Hypothalamus (tissue), 51 donors: ENCODE measurements at places on chromosomes 2 and 18.

GRCh38 chr2:37904993-37905392 lies 20.1 kb upstream of the RMDN2 start:
- no peak for DNase-seq

DNA sequence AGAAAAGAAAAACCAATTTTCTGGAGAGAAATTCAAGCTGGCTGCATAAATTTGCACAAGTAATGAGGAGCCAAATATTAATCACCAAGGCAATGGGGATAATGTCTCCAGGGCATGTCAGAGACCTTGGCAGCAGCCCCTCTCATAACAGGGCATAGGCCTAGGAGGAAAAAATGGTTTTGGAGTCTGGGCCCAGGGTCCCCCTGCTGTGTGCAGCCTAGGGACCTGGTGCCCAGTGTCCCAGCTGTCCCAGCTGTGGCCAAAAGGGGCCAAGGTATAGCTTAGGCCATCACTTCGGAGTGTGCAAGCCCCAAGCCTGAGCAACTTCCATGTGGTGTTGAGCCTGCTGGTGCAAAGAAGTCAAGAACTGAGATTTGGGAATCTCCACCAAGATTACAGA lies 57.1 kb downstream of the SCN7A start:
- no peak for DNase-seq

DNA sequence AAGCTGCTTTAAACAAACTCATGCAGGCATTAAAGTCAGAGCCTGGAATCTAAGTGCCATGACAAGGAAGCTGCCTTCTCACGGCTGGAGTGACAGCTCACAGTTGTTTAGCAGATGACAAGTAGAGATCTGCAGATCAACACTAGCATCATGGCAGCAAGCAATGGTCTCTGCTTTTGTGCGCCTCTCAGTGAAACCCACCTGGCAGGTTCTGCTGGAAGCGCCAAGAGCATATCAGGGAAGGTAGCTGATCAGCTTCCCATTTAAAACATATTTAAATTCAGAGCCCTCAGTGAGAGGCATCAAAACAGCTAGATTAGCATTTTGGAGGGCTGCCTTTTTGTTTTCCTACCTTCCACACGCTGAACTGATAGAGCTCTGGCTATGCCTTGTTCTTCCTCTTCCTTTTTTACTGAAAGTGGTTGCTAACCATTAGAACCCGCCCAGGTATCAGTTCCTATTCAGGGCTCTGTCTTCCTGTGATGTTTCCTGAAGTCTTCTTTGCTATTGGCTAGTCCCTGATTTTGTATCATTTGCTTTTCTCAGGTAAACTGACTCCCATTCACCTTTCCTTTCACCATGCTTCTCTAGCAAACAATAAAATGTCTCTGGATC lies 70.8 kb downstream of the TMEM200C start:
- no peak for DNase-seq

DNA sequence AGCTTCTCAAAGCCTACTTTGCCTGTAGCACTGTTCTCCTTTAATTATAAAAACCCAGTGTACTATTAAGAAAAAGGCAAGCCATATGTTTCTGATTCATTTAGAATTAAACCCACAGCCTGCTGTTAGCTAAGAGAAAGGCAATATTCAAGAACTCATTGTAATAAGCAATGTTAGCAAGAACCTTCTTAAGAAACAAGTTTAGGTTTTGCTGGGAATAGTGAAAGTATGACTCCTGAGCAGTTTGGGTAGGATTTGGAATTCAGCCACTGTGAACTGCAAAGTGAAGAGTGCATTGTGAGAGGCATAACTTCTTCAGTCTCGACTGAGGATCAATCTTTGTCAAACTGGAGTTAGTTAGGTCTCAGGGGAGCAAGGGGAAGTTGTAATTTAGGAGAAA lies 206.5 kb upstream of the NT5C1B start:
- DNase-seq = no peak

GRCh38 chr18:4264347-4264791 lies 190.7 kb downstream of the DLGAP1 start:
- no peak for DNase-seq

GRCh38 chr2:240687045-240687740 lies 4.5 kb upstream of the AQP12A start:
- DNase-seq = no peak

- no peak for DNase-seq
Observed at GRCh38 chr2:241066893-241067341, 35.2 kb downstream of the MTERF4 start.

GRCh38 chr18:59275406-59275949 lies 2.2 kb upstream of the RAX start:
- no peak for DNase-seq

DNA sequence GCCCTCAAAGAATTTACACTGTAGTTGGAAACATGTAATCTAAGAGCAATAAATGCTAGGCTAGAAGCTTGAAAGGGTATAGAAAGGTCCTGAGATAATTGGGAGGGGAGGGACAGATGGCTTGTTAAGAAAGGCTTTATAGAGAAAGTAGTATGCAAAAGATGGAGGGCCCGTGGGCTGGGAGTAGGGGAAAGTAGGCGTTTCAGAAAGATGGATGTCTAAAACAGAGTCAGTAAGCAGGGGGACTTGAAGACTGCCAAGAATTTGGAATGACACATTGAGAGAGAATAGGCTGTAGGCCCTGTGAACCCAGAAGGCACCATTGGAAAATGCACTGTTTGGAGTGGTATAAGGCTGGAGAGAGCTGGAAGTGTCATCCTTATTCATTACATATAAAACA lies 822 bp downstream of the PSMG2 start:
- no peak for DNase-seq

- no peak for DNase-seq
Observed at GRCh38 chr18:3688690-3689089, 238.7 kb downstream of the TGIF1 start.

DNA sequence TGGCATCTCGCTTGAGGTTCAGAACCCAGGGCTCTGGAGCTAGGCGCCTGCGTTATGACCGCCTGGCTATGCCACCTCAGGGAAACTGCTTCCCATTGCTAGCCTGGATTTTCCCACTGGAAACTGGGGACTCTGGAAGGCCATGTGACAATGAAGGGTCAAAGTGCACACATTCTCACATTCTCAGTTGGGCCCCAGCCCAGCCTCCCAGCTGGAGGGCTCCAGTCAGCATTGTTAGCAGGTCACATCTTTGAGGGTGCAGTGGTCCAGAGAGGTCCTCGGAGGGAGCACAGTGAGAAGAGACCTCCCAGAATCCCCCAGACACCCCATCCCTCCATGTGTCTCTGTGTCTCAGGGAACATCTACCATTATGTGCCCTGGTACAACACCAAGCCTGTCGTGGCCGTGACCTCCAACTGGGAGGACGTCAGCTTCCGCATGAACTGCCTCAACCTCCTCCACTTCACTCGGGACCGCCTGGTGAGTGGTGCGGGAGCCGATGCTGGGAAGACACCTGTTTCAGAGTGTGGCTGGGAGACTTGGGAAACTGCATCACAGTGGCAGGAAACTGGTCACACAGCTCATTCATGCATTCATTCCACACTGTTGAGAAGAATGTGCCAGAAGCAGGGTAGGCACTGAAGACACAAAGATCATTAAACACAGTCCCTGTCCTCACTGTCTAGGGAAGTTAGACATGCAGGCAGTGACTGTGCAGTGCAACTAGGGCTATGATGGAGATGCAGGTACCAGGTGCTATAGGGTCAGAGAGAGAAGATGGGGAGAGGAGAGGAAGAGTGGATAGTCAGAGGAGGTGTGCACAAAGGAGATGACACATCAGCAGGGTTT lies 41.6 kb downstream of the FER1L5 start:
- no peak for DNase-seq

- DNase-seq = no peak
Observed at GRCh38 chr2:44191739-44192138, 23.1 kb downstream of the PPM1B start.

GRCh38 chr2:215059724-215060123 lies 78.7 kb downstream of the ABCA12 start:
- DNase-seq = no peak

DNA sequence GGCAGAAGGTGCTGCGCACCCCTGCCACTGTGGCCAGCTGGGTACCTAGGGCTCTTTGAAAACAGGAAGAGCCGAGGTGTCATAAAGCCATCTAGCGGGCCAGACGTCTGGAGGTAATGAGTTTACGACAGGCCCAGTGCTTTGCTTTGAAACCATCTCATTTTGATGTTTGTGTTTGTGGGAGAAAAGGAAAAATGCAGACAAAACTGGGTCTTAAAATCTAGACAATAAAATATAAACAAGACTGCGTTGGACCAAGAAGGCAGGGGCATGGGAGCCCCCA lies 3.2 kb downstream of the HOXD9 start:
- no peak for DNase-seq

DNA sequence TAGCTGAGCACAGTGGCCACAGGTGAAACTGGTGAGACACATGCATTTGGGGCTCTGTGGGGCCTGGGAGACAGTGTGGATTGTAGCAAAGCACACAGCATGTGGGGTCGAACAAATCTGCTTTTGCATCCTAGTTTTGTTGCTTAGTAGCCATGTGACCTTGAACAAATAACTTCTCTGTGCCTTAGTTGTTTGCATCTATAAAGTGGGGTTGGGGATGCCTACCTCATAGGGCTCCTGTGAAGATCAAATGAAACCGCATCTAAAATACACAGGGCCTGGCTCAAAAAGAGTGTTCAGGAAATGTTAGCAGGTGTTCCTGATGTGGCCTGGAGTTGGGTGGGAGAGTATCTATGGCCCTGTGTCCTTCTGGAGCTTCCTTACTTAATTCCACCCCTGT lies 30.3 kb upstream of the CATIP start:
- DNase-seq = no peak

DNA sequence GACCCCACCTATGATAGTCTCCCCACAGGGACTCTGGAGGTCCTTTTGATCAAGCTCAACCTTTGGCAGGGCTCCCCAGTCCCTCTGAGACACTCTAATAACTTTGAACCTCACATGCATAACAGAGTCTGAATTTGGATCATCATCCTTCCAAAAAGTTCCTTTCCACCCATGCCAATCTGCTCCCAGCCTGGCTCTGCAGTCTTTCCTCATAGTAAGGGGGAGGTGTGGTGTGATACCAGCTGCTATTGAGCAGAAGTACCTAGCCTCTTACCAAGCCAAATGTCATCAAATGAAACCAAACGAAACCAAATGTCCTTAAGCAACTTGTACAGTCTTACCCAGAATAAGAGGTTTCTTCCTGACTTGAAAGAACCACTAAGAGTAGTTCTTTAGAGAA lies 36.5 kb downstream of the DTNA start:
- DNase-seq = no peak

DNA sequence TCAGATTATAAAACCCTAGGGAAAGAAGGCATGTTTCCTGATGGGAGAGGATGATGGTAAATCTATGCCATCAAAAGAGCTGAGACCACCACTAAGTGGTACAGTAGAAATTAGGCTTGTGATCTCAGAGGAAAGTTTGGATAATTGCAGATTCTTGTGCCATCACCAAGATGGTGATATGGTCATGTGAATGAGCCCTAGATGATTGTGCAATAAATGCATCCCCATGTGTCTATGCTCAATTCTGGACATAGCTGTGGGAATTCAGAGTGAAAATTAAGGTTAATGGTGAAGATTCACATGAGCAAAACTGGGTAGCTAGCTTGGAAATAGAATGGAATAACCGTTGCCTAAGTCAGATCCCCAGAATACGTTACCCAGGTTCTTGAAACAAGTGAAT lies 496.1 kb upstream of the FSIP2 start:
- DNase-seq = no peak

- no peak for DNase-seq
Observed at GRCh38 chr2:225598897-225599296, 199.4 kb downstream of the NYAP2 start.

DNA sequence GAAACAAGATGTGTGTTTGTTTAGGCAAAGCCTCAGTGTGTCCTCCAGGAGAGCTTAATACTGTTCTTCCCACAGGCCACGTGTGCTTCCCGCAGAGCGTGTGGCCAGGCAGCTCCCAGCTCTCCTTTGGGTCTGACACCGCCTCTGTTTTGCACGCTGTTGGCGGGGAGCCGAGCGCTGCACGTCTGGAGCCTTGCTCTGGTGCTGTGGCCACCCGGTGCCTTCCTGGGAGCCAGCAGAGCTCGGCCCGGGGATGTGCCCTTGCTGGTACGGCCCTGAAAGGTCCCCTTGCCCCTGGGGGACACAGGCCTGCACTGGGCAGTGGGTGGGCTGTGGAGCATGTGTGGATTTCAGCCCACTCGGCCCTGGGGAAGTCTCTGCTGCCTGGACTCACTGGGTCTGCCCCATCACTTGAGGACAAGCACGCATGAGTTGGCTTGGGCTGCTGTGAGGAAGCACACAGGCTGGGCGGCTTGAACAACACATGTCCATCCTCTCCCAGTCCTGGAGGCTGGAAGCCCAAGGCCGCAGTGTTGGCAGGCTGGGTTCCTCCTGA lies 160.7 kb upstream of the HDAC4 start:
- no peak for DNase-seq

DNA sequence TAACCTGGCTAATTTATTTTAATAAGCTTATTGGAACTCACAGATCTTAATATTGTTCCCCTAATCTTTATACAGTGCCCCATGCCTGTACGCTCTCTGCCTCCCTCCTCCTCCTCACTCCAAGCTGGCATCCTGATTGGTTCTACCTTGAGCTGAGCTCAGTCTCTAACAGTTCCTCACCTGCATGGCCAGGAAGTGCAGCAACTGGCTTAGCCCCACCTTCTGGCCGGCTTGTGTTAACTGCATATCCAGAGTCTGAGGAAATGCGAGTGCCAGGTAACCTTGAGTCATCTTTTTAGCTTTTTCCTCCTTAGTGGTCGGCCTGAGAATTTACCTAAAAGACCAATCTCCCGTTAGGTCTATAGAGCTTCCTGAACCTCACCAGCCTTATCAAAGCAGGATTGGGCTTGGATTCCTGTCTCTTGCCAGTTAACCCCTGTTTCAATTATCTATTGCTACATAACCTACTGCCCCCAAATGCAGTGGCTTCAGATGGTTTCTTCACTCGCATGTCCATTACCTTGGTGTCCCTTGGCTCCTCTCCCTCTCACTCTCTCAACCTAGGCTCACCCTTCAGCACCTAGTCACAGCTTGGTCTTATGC lies 89.5 kb upstream of the STK39 start:
- no peak for DNase-seq

DNA sequence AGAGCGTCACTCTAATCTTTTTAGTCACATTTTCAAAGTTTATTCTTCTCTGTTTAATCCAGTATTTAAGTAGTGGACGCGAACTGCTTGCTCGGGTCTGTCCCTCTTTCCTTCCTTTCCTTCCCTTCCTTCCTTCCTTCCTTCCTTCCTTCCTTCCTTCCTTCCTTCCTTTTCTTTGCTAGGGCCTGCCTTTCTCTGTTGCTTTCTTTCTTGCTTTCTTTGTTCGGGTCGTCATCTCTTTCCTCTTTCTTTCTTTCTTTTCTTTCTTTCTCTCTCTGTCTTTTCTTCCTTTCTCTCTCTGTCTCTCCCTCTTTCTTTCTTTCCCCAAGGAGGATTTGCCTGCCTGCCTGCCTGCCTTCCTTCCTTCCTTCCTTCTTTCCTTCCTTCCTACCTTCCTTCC lies 3.0 kb upstream of the ACKR3 start:
- no peak for DNase-seq

GRCh38 chr2:104254017-104254416 lies 599.9 kb upstream of the POU3F3 start:
- no peak for DNase-seq

- no peak for DNase-seq
Observed at GRCh38 chr2:63003351-63003750, 47.3 kb upstream of the OTX1 start.

- no peak for DNase-seq
Observed at GRCh38 chr2:55999790-56000189, 76.2 kb upstream of the EFEMP1 start.

GRCh38 chr2:8455236-8456150 lies 226.4 kb upstream of the ID2 start:
- DNase-seq = peak; percentile 49

- DNase-seq = no peak
Observed at GRCh38 chr18:63162271-63163014, 157.1 kb downstream of the BCL2 start.

GRCh38 chr18:69686861-69687260 lies 260.8 kb downstream of the CD226 start:
- no peak for DNase-seq
